Left kidney (tissue), 8 donors: ENCODE measurements at places on chromosomes 5 and 9.

DNA sequence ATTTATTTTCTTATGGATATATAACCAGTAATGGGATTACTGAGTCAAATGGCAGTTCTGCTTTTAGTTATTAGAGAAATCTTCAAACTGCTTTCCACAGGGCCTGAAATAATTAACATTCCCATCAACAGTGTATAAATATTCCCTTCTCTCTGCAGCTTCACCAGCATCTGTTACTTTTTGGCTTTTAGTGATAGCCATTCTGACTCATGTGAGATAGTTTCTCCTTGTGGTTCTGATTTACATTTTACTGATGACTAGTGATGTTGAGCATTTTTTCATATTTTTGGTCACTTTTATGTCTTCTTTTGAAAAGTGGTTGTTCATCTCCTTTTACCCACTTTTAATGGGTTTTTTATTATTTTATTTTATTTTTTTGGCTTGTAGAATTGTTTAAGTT is 1290.3 kb upstream of the CDH9 start:
- DNase-seq = no peak

GRCh38 chr5:119274767-119275130 is 81.1 kb upstream of the TNFAIP8 start:
- DNase-seq = no peak

DNA sequence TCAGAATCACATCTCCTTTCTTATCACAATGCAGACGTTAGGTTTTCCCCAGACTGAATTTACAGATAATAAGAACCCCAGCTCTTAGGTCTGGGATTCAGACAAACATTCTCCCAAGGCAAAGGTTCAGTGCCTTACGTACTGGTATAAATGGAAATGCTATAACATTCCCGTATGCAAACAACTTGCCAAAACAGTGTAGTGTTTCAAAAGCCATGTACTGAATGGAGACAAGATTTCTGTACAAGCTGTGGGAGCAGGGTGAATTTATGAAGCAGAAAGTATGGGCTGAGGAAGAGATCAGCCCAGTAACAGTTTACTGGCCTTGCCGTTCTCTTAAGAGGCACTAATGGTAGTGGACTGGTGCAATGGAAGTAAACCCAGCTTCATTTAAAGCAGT is 225.5 kb upstream of the ZNF462 start:
- DNase-seq = peak; percentile 58

DNA sequence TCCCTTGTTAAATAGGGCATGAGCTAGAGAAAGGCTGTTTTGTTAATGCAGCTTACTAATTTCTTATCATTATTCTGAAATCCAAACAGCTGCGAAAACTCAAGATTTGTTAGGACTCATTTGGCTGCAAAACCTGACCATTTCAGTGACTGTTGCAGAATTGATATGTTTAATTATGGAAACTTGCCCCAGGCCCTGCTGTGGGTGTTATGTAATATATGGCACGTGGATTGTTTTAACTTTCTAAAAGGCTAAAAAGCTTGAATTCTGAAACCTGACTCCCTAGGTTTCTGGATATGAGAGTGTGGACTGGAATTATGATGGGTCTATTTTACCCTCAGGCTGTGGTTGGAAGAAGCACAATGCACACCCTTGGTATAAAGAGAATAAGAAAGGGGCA is 4.4 kb downstream of the IL9 start:
- DNase-seq = no peak
